ENCODE measurements at places on chromosomes 3 and 15.

- DNase-seq = no peak
These were observed 75.9 kb downstream of the TNIK start for GRCh38 chr3:171384101-171384891.

GRCh38 chr3:10753964-10754363 lies 62.1 kb upstream of the SLC6A11 start:
- no peak for DNase-seq

DNA sequence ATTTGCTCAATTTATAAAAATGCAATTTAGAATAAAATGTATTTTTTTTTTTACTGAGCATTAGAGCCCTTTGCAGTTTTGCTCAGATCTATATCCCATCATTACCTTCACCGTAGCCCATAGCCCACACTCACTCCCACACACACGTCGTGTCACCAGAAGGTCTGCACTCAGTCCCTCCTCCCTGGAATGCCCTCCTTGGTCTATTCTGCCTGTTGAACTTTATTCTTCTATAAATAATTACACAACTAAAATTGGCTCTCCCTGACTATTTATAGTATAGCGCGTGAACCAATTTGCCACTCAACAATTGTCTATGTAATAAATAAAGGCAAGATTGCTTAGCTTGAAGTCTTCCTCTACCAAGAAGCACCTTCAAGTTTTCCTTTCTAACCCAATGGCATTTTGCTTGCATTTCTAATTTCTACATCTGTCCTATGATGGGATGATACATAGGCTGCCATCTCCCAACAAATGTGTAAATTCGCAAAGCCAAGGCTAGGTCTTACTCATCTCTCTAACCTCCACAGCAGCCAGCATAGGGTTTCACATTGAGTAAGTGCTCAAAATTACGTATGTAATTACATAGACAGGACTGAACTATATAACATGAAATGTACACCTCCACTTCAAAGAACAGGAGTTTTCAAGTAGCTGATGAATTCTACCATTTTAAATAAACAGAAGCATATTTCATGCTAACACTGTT lies 172.0 kb upstream of the HES1 start:
- DNase-seq = no peak

DNA sequence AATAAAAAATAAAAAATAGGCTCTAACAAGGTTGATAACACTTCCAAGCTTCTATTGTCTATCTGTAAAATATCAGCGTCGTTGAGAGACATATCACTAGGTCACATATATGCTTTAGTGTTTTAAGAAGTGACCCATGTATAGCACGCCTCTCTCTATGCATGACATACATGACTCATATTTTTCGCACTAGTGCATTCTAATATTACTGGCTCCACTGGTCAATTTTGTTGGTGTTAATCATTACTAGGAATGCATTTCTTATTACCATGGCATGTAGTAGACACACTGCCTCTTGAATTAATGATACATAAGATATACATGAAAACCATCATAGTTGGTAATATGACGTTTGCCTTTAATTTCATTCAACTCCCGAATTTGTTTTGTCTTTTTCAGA lies 203.1 kb downstream of the CHL1 start:
- no peak for DNase-seq

- DNase-seq = no peak
These were observed 94.8 kb downstream of the GBE1 start for GRCh38 chr3:81666502-81667121.

DNA sequence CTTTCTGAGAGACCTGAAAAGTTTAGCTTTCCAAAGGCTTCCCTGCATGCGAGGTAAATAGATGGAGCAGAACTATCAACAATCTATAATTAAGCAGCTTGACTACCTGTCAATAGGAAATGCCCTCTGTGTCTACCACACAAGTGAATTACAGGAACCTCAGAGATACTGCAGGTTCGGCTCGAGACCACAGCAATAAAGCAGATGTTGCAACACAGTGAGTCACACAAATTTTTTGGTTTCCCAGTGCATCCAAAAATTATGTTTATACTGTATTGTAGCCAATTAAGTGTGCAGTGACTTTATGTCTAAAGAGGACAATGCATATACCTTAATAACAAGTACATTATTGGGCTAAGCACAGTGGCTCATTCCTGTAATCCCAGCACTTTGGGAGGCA lies 252.0 kb downstream of the UBE2E2 start:
- no peak for DNase-seq

DNA sequence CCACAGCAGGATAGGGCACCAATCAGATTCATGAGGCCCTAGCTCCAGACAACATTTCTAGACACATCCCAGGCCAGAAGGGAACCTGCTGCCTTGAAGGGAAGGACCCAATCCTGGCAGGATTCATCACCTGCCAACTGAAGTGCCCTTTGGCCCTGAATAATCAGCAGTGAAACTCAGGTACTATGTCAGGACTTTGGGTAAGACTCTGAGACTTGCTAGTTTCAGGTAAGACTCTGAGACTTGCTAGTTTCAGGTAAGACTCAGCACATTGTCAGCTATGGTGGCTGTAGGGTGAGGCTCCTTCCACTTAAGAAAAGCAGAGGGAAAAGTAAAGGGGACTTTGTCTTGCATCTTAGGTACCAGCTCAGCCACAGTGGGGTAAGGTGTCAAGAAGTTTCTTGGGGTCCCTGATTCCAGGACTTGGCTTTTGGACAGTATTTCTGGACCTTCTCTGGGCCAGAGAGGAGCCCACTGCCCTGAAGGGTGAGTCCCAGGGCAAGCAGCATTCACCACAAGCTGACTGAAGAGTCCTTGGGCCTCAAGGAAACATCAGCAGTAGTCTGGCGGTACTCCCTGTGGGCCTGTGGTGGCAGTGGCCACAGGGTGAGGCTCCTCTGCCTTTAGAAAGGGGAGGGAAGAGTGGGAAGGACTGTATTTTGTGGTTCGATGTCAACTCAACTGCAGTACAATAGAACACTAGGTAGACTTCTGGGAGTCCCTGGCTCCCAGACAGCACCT lies 13.7 kb upstream of the COL8A1 start:
- DNase-seq = no peak

GRCh38 chr3:149600634-149601033 lies 57.2 kb downstream of the WWTR1 start:
- no peak for DNase-seq

GRCh38 chr3:64650715-64651114 lies 37.1 kb downstream of the ADAMTS9 start:
- no peak for DNase-seq

Data from SHP77 (cell line).